ENCODE measurements at places on chromosomes 5 and 9. TPM values are rescaled to one million over a fixed set of nuclear protein-coding genes. Genes with fewer than 3 reads are reported as not detected.

DNA sequence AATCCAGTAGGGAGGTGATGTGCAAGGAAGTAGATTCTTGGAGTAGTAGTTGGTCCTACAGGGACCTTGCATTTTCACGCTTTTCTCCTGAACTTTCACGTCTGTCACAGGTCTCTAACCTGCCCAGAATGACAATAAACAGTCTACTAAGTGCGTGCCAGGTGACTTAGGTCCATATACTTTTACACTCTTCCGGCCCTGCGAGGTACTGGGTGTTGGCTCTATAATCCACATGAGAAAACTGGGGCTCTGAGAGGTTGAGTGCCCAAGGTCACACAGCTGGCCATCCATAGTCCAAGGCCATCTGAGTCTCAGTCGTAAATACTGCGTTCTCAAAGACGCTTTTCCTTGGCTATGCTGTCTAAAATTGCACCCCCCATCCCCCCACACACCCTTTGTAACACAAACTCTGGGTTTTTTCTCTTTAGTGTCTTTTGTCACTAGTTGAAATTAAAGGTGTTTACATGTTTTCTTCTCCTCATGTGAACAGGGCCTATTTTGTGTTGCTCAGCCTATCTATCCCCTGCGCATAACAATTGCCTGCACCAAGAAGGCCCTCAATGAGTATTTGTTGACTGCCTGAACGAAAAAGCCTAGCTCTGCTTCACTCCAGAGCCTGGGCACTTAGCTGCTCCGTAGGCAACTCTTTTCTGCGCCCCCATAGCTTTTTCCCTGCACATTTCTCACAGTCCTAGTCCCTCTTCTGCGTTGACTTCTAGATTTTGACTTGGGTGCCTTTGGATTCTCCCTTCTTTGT lies 943 bp downstream of the SFXN1 start:
- DNase-seq, result no peak

DNA sequence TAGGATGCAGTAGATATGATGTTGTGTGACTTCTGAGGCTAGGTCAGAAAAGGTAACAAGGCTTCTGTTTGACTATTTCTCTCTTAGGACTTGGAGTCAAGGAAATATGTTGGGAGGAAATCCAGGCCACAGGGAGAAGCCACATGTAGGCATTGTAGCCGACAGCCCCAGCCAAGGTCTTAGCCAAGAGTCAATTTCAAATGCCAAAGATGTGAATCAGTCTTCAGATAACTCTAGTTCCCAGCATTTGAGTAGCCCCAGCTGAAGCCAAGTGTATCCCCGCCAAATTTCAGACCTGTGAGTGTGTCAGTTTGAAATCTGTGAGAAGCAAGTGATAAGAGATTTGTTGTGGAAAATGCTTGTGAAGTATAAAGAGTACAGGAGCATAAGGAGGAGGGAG lies 38.1 kb upstream of the ISL1 start:
- DNase-seq, result no peak

GRCh38 chr9:94147776-94148175 lies 63.5 kb downstream of the PTPDC1 start:
- no peak for DNase-seq

LTC4S gene
- total RNA-seq, result not detected

PTPRD gene
- total RNA-seq, result 0.16 TPM

SMIM33 gene
- 0.16 TPM for total RNA-seq

DNA sequence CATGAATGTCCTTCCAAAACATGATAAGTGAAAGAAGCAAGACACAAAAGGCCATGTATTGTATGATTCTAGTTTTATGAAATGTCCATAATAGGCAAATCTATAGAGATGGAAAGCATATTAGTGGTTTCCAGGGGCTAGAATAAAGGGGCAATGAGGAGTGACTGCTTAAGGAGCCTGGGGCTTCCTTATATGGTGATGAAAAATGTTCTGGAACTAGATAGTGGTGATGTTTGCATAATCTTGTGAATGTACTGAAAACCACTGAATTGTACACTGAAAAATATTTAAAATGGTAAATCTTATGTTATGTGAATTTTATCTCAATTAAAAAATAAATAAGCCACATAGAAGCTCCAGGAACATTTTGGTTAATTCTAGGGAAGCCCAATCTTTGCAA lies 144.4 kb upstream of the ANKRD55 start:
- DNase-seq, result no peak

DNA sequence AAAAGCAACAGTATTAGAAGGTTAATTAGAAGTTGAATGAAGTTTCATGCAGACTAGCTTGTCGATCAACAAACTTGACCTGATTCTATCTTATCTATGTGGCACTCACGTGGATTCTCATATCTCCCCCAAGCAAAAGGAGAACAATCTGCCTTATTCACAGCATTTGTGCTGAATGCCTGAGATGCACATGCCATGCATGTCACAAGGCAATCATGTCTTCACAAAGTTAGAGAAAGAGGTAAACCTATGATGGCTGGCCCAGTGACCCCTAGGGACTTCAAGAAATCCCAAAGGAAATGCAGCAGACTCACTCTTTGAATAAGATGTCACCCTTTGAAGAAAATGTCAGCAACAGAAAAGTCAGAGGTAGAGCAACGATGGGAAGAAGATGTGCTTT lies 17.6 kb upstream of the SHOC1 start:
- DNase-seq, result no peak

DNA sequence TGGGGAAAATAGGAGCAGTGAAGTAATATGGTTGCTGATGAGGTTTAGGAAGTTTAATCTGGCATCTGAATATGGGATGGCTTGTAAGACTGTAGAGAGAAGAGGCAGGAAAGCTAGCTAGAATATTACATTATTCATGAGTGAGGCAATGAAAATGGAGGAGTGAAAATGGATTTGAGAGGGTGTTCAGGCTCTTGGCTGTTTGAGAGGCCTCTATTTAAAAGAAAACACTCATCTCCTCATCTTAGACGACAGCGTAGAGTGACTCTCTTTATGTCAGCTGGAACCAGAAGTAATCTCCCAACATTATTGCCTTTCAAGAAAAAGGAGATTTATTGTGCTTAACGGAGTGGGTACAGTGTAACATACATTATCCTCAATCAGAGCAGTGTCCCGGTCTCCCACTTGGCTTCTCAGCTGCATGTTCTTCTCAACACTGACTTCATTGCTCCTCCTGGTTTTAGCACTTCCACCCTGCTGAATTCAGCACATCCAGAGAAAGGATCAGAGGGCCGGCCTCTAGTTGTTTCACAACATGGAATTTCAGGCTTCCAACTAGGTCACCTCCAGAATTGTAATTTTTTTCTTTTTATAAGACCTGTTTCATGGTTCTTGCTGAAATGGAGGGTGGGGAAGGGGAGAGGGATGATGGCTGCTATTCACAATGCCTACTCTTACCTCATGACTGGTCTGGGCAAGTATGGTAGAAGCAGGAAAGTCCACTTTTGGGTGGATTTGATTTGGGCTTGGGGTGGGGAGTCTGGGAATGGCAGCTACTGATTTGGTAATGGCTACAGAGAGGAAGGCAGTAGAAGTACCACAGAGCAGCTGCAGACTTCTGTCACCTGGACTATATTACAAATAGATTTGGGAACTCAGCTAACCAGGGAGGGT lies 52.9 kb upstream of the KIAA1958 start:
- no peak for DNase-seq

- DNase-seq, result no peak
Observed at GRCh38 chr9:113042884-113043657, 13.5 kb downstream of the ZFP37 start.

DNA sequence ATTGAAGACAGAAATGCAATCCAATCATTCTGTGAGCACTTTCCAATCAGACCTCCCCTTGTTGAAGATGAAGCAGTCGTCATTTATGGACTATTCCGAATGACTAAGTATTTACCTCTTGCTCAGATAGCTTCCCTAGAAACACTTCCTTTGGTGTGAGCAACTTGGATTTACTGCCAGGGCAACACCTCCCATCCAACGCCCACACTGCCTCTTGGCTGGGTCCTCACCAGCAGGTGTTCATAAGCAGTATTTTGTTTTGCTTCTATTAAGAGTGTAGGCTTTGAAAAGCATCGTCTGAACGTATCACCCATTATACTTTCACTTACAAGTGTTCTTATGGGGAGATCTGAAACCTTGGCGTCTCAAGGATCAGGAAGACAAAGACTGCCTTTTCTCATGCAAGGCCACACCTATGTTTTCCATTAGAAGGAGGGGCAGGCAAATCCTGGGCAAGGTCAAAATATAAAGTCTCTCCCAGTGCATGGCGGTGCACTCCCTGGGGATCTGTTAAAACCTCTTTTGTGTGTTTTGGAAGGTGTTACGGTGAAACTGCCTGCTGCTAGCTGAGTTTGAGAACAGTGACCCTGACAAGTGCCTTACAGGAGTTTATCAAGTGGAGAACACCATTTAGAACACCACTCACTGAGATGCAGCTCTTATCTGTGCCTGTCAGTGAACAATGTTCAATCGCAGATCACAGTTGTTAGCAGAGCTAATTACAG lies 10.6 kb upstream of the MARCHF3 start:
- DNase-seq, result no peak

- no peak for DNase-seq
Observed at GRCh38 chr5:106833517-106833916, 837.2 kb downstream of the EFNA5 start.

MARVELD2 gene
- 0.31 TPM for total RNA-seq

DNA sequence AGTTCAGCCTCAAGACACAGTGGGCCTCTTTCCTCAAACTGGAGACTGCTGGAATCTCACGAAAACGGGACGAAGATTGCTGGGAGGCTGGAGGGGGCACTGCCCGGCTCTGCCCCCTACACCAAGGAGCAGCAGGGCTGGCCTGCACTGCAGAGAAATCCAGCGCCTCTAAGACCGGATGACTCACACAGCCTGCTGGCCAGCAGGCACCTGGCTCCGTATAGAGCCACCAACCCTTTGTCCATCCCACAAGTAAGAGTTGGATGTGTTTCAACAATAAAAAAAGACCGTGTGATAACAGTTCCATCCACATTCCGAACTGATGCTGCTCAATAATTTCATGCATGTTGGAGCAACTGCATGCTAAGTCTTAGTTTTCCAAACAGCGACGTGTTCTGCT lies 11.5 kb downstream of the CCDC127 start:
- DNase-seq, result no peak

DNA sequence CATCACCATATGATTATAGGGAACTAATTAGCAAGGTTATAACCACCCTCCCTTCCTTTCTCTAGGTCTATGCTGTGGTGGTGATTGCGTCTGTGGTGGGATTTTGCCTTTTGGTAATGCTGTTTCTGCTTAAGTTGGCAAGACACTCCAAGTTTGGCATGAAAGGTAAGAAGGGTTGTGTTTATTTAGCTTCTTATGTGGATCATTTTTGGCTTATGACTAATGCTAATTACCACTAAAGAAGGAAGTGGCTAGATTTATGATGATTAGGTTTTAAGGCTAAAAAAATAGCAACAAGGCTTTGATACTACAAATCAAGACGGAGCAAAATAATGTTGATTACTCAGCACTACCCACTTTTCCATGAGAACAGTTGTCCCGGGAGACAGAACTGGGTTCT lies 82.4 kb downstream of the NTRK2 start:
- no peak for DNase-seq

TMEM167A gene
- total RNA-seq, result 92.3 TPM

DNA sequence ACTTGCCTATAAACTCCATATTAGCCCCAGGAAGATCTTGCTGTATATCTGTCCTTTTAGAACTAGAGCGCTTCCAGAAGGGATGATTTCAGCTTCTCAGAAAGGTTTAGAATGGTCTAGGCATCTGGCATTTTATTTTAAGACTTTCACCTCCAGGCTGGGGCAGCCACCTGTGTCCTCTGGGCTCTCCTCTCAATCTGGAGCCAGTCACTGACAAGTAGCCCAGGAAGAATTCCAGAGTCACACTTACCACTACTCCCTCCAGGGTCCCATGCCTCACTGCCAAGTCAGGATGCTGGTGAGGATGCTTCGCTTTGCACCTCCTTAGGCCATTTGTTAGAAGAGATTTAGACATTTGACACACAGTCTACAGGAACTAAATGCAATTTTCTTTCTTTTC lies 20.8 kb downstream of the B4GALT1 start:
- DNase-seq, result no peak

GRCh38 chr5:61815339-61815738 lies 483.3 kb downstream of the ZSWIM6 start:
- DNase-seq, result no peak

DNA sequence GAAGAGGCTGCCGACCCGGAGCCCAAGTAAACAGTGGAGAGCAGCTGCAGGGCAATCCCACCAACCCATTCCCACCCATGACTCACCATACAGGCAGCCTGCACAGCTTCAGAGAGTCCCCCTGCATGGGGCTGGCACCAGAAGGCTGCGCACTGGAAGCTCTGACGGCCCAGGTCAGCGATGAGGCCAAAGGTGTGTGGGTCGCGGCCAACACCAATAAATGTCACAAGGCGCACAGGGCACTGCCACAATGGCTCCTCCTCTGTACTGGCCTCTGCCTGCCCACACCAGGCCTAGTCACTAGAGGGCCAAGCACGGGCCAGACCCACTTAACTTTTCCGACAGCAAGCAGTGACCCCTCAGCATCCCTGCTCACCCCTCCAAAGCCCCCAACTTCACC lies 3.0 kb upstream of the SRA1 start:
- DNase-seq, result no peak

- no peak for DNase-seq
Observed at GRCh38 chr5:27962198-27962597, 923.8 kb upstream of the CDH9 start.

- no peak for DNase-seq
Observed at GRCh38 chr5:5787373-5787772, 364.9 kb downstream of the ICE1 start.

GRCh38 chr9:124429530-124429867 lies 14.3 kb upstream of the PSMB7 start:
- no peak for DNase-seq

DNA sequence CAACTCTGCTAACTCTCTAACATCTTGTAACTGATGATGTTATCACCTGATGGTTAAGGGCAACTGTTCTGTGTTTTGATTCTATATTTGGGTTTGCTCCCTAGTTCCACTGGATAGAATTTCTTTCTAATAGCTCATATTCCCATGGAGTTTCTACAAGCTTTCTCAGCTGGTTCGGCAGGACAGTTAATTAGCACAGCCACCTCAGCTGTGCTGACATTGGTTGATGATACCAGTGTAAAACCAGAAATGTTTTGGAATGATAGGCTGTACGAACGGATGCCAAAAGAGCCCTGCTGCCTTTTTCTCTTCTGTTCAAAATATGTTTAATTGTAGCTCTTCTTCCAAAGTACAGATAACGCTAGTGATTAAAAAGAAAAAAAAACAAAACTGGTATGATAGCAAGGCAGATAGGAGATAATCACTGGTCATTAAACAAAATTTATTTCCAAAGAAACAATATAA lies 440.5 kb upstream of the ZNF608 start:
- DNase-seq, result no peak

DNA sequence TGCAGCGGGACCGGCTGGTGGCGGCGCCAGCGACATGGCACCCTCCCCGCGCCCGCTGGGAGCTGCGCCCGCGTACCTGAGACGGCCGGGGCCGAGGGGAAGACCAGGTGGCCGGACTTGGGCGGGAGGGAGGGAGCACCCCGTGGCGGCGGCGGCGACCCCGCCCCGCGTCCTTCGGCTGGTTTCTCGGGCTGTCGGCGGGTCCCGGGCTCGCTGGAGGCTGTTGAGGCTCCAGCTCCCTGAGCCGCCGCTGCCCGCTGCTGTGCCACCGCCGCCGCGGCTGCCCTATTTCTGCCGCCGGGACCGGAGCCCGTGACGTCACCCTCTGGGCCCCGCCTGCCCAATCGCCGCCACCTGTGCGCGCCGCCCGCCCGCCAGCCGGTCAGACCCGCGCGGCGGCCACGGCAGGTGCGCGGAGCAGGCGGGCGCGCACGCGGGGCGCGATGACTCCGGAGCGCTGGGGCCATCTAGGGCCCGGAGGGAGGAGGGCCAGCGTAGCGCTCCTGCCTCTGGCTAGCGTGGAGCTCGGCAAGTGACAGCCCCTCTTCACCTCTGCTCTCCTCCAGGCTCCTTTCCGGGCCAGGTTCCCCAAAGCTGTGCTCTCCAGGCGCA lies at the start of gene FSTL4:
FSTL4 (minus strand) TSS at position 293 of the 612 bp plus-strand sequence.
- peak; percentile 39 for DNase-seq

All from activated naive CD8-positive, alpha-beta T cell treated with anti-CD3 and anti-CD28 coated beads for 36 hours (primary cell).